ENCODE measurements at places on chromosomes 11 and 22. TPM values are rescaled to one million over a fixed set of nuclear protein-coding genes. Genes with fewer than 3 reads are reported as not detected.

- H3K27me3 ChIP-seq, result no peaks in the 10 kb centered on the region
- H3K4me3 ChIP-seq, result no peak overlapping the region
- no peak for DNase-seq
- H3K4me1 ChIP-seq, result no peaks in the 10 kb centered on the region
These were observed 52.4 kb downstream of the MCM5 start for GRCh38 chr22:35452351-35452781.

- no peak for DNase-seq
- no peak overlapping the region for H3K4me3 ChIP-seq
- no peaks in the 10 kb centered on the region for H3K27me3 ChIP-seq
- H3K36me3 ChIP-seq, result peaks cover 76% of the 10 kb centered on the region
- no peaks in the 10 kb centered on the region for H3K4me1 ChIP-seq
These were observed 37.6 kb downstream of the CLDN25 start for GRCh38 chr11:113817162-113817561.

DNA sequence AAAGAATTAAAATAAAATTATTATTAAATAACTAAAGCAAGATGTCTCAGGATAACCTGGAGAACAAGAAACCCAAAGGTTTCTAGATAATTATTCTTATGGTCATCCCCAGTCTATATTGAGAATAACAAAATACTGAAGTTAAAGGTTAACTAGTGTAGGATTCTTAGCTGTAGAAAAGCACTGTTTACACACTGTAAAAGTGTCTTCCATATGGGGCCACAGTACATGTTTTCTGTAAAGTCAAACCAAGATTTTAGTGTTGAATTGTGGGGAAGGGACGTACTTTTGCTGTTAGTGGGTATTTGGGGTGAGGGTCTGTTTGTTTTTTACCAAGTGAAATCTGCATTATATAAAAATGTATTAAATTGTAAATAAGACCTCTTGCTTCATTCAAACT is 47.5 kb upstream of the SOX6 start:
- no peaks in the 10 kb centered on the region for H3K36me3 ChIP-seq
- DNase-seq, result no peak
- peaks cover 62% of the 10 kb centered on the region for H3K27me3 ChIP-seq
- peaks cover 7% of the 10 kb centered on the region for H3K4me1 ChIP-seq

- H3K36me3 ChIP-seq, result no peaks in the 10 kb centered on the region
- no peak overlapping the region for H3K27ac ChIP-seq
- peaks cover 13% of the 10 kb centered on the region for H3K27me3 ChIP-seq
- no peak overlapping the region for H3K4me3 ChIP-seq
These were observed 147.7 kb upstream of the LARGE1 start for GRCh38 chr22:34068001-34068400.

DNA sequence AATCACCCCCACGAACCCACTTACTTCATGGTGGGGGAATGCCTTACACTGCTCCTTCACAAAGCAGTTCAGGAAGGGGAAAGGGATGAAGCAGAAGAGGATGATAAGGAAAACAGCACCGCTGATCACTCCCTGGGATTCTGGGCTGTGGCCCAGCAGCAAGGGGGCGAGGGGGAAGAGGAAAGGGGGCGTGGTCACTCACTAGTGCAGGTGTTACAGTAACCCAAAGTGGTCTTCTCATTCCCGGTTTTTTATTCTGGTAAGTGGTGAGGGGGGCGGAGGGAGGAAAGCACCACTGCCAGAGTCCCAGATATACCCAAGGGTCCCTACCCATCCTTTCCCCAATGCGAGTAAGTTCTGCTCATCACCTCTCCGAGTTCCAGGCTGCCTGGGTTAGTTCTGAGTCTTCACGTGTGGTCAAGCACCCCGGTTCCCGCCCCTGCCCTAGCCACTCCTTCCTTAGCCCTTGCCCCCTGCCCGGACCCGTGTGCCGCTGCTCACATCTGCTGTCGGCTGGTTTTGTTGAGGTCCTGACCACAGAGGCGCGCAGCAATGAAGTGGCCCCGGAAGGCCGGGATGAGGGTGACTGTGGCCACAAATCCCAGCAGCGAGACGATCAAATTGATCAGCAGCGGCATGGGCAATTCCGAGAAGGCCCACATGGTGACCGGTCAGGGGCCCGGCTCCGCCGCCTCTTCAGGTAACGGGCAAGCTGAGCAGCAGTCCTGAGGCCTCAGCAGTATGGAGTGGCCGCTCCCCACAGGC is 477 bp downstream of the DPAGT1 start:
- H3K27ac ChIP-seq, result peak overlapping the region; percentile 85
- DNase-seq, result no peak
- H3K36me3 ChIP-seq, result peaks cover 27% of the 10 kb centered on the region
- peak overlapping the region; percentile 89 for H3K4me3 ChIP-seq
- peaks cover 5% of the 10 kb centered on the region for H3K4me1 ChIP-seq

DNA sequence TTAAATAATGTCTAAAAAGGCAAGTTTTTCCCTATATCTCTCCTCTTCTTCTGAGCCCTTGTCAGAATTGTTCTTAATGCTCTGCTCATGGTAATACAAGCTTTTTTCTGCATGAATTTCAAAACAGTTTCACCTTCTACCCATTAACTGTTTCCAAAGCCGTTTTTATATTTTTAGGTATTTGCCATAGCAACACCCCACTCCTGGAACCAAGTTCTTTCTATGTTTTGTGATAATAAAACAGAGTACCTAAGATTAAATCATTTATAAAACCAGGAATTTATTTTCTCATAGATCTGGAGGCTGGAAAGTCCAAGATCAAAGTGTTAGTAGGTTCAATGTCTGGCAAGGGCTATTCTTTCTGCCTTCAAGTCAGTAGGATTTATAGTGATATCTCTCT is 497.4 kb downstream of the ETS1 start:
- no peak overlapping the region for H3K4me3 ChIP-seq
- H3K27me3 ChIP-seq, result no peaks in the 10 kb centered on the region
- H3K36me3 ChIP-seq, result no peaks in the 10 kb centered on the region
- H3K4me1 ChIP-seq, result no peaks in the 10 kb centered on the region
- no peak for DNase-seq
- no peak overlapping the region for H3K27ac ChIP-seq

DNA sequence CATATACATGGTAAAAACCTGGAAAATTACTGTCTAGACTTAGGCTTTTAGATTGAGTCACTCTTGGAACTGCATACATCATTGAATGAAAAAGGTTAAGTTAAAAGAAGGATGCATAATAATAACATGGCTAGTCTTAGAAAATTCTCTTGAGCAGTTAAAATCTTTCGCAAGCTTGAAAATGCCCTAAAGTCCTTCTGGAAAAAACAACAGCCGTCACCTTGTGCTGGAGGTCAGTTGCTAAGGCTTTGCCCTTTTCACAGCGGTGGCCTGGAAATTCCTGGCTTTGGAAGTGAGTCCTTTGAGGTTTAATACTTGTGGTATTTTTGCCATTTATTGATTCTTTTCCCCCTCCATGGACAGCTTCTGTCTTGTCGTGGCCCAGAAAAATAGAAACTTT is 17.4 kb upstream of the FBLN1 start:
- no peak for DNase-seq
- no peaks in the 10 kb centered on the region for H3K4me1 ChIP-seq
- no peak overlapping the region for H3K27ac ChIP-seq
- no peaks in the 10 kb centered on the region for H3K27me3 ChIP-seq

DNA sequence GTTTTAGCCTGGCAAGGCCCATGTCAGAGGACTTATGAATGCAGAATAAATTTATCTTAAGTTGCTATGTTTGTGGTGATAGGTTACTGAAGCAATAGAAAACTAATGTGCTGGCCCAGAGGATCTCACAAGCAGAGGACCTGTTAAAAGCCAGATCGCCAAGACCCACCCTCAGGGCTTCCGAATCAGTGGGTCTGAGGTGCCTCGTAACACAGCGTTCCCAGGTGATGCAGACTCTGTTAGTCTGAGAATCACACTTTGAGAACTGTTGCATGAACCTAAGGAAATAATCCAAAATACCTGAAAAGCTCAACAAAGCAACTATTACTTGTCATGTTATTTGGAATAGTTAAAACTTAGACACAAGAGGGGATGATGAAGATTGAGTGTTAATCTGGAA is 6.7 kb upstream of the SCARF2 start:
- H3K4me1 ChIP-seq, result no peaks in the 10 kb centered on the region
- no peak for DNase-seq
- no peaks in the 10 kb centered on the region for H3K27me3 ChIP-seq
- peaks cover 23% of the 10 kb centered on the region for H3K36me3 ChIP-seq
- no peak overlapping the region for H3K4me3 ChIP-seq

GRCh38 chr22:49760630-49761571 is 66.8 kb downstream of the BRD1 start:
- H3K27me3 ChIP-seq, result no peaks in the 10 kb centered on the region
- no peak overlapping the region for H3K27ac ChIP-seq
- H3K4me1 ChIP-seq, result no peaks in the 10 kb centered on the region
- H3K36me3 ChIP-seq, result no peaks in the 10 kb centered on the region
- peak; percentile 37 for DNase-seq
- no peak overlapping the region for H3K4me3 ChIP-seq

GRCh38 chr11:134615041-134615615 is 203.1 kb upstream of the B3GAT1 start:
- no peak overlapping the region for H3K27ac ChIP-seq
- no peaks in the 10 kb centered on the region for H3K36me3 ChIP-seq
- DNase-seq, result no peak
- H3K4me3 ChIP-seq, result no peak overlapping the region
- peaks cover 9% of the 10 kb centered on the region for H3K27me3 ChIP-seq

GRCh38 chr11:122910775-122911174 is 28.2 kb downstream of the JHY start:
- H3K36me3 ChIP-seq, result no peaks in the 10 kb centered on the region
- H3K27me3 ChIP-seq, result no peaks in the 10 kb centered on the region
- H3K27ac ChIP-seq, result no peak overlapping the region
- H3K4me3 ChIP-seq, result no peak overlapping the region
- no peak for DNase-seq

DNA sequence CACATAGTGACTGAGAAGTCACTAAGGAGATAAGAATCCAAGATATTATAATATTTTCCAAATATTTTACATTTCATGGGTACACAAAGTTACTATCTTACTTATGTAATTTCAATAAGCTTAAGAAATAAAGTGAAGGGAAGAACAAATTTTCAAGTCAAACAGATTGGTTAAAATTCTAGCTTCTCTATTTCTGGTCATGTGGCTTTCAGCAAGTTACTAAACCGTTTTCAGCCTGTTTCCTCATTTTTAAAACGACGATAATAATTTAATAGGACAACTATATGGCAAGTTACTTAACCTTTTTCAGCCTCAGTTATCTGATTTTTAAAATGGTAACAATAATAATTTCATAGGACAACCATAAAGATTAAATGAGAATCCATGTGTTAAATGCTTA is 15.6 kb downstream of the DCUN1D5 start:
- no peaks in the 10 kb centered on the region for H3K27me3 ChIP-seq
- H3K36me3 ChIP-seq, result peaks cover 74% of the 10 kb centered on the region
- H3K4me3 ChIP-seq, result no peak overlapping the region

DNA sequence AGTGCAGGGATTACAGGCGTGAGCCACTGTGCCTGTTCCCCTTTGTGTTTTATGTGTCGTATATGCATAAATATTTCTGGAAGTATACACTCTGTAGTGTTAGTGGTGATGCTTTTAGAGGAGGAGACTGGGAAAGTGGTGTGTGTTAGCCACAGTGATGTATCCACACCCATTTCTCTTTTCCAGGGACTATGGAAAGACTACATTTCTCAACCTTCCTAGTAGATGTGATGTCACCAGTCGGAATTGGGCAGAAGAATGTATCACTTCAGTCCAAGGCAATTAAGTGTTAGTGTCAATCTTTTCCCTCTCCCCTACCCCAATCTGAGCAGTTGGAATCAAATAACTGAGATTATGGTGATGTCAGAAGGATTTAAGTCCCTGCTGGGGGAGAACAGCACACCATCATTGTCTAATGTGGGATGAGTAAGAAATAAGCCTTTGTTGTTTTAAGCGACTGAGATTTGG is 5.8 kb upstream of the ATG16L2 start:
- H3K27ac ChIP-seq, result no peak overlapping the region
- H3K36me3 ChIP-seq, result peaks cover 4% of the 10 kb centered on the region
- no peak overlapping the region for H3K4me3 ChIP-seq
- DNase-seq, result no peak
- no peaks in the 10 kb centered on the region for H3K27me3 ChIP-seq

DNA sequence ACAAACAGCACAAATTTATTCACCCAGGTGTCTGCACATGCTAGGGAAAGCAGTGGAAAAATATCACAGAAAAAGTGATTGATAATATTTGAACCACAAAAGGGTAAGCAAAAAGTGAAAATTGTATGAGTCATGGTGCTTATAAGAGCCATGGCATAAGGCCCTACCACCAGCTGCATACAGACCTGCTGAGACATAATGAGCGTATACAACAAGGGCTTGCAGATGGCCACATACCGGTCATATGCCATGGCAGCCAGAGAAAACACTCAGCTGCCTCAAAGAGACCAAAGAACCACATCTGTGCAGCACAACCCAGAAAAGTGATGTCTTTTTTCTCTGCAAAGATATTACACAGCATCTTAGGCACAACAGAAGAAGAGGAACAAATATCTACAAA is 71.4 kb upstream of the OR9G4 start:
- H3K36me3 ChIP-seq, result no peaks in the 10 kb centered on the region
- no peaks in the 10 kb centered on the region for H3K27me3 ChIP-seq
- no peak overlapping the region for H3K4me3 ChIP-seq
- no peaks in the 10 kb centered on the region for H3K4me1 ChIP-seq
- no peak for DNase-seq

- H3K27ac ChIP-seq, result no peak overlapping the region
- H3K4me1 ChIP-seq, result no peaks in the 10 kb centered on the region
- peaks cover 34% of the 10 kb centered on the region for H3K27me3 ChIP-seq
- no peak overlapping the region for H3K4me3 ChIP-seq
- DNase-seq, result no peak
These were observed 134.0 kb downstream of the INSC start for GRCh38 chr11:15248749-15249148.

DNA sequence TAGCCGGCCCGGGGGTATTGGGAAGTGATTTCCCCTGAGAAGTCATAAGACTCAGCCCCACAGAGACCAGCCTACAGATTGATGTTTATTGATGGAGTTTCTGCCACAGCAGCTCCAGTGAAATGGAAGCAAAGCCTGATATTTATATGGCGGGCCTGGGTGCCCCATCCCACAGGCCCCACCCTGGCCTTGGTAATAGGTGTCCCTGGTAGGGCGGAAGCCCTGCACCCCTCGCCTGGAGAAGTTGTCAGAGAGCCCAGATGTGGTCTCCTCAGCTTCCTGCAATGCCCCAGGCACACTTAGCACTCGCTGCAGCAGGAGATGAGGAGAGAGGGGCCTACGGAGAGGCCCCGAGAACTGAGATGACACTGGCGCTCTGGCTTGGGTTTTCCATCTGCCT is 107.4 kb downstream of the MORC2 start:
- no peak for DNase-seq
- no peaks in the 10 kb centered on the region for H3K36me3 ChIP-seq
- H3K27ac ChIP-seq, result no peak overlapping the region
- H3K4me3 ChIP-seq, result no peak overlapping the region

Gene KRTAP5-1
- not detected for total RNA-seq

Gene OR8A1
- 0.35 TPM for total RNA-seq

Gene CHST1
- 1.3 TPM for total RNA-seq

Gene RTN4RL2
- 1.4 TPM for total RNA-seq

Gene TYR
- not detected for total RNA-seq

Data from endodermal cell (in vitro differentiated cells).